Bronchial epithelial cell (primary cell): ENCODE measurements at places on chromosomes 1 and 21. TPM values are rescaled to one million over a fixed set of nuclear protein-coding genes. Genes with fewer than 3 reads are reported as not detected.

The CFHR2 gene
- not detected in 2 replicates for total RNA-seq

DNA sequence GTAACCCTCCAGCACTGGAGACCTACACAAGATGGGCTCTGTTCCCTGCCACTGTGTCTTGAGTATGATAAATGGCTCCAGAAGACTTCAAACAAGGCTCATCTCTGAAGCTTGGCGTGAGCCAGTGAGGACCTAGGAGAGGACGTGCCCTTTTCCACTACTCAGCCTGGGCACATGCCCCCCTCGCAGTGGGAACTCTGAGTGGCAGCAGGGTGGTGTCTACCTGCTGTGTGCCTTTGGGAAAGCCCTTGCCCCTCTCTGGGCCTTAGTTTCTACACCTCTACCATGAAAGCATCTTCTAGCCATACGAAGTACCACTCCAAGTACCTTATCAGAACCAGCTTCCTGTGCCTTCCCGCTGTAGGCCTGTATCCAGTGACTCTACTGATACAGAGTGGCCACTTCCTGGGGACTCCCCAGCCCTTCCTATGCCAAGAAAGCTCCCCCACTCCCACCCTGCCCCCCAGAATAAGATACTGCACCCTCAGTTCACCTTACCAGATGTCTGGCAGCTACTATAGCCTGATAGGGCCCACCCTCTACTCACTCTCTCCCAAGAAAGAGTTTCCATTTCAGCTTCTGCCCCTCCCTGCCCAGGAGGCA, 3.1 kb upstream of the MOB3C start:
- no peak for DNase-seq

The STPG1 gene
- total RNA-seq = 5.3 and 6.8 TPM in 2 replicates

The AK5 gene
- not detected in 2 replicates for total RNA-seq

The MYOG gene
- not detected in 2 replicates for total RNA-seq

- no peak for DNase-seq
These were observed 172.6 kb downstream of the APP start for GRCh38 chr21:25997788-25998611.

- DNase-seq = no peak
These were observed 11.3 kb downstream of the HIVEP3 start for GRCh38 chr1:41907446-41907845.

GRCh38 chr1:236854605-236854983, 59.5 kb downstream of the MTR start:
- DNase-seq = peak; percentile 59

GRCh38 chr1:54768093-54768492, 3.8 kb upstream of the PARS2 start:
- DNase-seq = peak; percentile 19

DNA sequence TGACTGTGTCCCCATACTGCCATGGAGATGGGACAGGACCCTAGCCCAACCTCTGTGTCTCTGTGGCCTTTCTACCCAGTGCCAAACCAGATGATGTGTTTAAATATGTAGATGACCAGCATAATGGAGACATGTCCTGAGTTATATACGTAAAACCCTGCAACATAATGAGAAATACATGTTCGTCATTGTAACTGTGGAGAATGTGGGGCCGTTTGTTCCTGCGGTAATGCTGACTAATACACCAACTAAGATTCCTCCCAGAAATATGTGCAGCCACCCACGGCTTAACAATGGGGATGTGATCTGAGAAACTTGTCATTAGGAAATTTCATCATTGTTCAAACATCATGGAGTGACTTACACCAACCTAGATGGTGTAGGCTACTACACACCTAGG, 71.7 kb upstream of the SIM2 start:
- DNase-seq = peak; percentile 92

- no peak for DNase-seq
These were observed 829 bp downstream of the ALX3 start for GRCh38 chr1:110069404-110070281.
